ENCODE measurements at places on chromosomes 4 and X.
A peak's percentile ranks its signal among the peaks of the same experiment; 100 is the strongest.

DNA sequence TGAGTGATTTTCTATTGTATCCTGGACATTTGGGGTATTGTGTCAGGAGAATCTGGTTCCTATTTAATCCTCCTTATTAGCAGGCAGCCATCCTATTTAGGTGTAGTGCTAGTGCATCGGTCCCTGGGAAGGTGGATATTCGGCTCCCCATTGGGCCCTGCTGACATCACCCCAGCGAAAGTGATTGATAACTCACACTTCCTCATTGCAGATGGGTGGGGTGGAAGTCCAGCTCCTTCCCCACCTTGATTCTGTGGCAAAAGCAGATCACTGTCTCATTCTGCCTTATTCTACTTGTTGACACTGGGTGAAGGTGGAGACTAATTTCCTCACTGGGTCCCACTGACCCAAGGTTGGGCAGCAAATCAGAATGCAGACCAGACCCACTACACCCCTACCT lies 23.2 kb upstream of the BRS3 start:
- no peak for DNase-seq

- no peak for DNase-seq
These were observed 99.0 kb downstream of the AFF2 start for GRCh38 chrX:148599404-148599803.

GRCh38 chrX:134191281-134191680 lies 45.7 kb upstream of the CCDC160 start:
- DNase-seq: no peak

DNA sequence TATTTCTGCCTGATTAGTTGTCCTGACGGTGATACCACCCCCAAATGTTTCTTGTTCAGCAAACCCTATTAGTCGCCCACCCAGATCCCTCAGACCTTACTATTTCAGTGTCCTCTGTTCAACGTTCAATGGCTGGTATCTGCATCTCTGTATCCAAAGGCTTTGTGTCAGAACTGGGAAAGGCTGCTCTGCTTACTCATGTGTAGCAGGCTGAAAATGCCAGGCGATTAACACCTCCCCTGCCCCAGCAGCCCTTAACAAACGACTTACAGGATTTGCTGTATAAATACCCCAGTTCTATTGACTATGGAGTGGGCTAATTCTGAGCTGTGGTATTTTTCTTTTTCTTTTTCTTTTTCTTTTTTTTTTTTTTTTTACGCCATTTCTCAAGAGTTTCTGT lies 415.0 kb downstream of the ZNF674 start:
- DNase-seq: no peak

GRCh38 chrX:121832446-121832845 lies 785.0 kb downstream of the GLUD2 start:
- no peak for DNase-seq

GRCh38 chrX:8987672-8988250 lies 46.2 kb downstream of the FAM9B start:
- DNase-seq: no peak

GRCh38 chr4:173531086-173531965 lies 1.3 kb upstream of the HAND2 start:
- DNase-seq: no peak

DNA sequence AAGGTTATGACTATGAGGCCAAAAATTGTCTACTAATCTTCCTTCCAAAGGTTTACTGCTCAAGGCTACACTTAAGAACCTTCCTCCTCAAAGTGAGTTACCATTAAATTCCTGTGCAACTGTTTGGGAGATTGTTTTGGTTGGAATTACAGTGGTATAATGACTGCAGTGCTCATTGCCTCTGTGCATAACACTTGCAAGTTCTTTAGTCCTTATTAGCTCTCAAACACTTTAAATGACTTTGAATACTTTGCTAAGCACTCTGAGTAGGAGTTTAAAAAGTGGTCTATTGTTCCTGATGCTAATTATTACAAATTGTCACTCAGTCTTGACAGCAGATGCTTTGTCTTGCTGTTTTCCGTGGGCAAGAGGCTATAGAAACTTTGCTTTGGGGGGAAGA lies 422.8 kb upstream of the PABPC4L start:
- no peak for DNase-seq

DNA sequence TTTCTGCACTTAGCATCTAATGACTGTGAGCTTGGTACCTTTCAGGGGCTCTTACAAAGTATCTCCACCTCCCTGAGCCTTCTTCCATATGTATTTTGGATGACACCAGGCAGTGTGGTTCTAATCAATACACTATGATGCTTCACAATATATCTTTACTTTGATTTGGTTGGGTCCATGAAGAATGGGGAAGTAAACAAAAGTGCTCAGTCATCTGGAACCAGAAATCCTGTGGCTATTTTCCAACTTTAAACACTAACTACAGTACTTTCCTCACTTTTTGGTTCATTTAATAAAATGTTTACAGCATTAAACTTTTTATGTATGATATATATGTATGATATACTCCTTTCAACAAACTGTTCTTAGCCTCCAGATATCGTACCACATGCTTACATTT lies 216.4 kb upstream of the AFF2 start:
- DNase-seq: no peak

DNA sequence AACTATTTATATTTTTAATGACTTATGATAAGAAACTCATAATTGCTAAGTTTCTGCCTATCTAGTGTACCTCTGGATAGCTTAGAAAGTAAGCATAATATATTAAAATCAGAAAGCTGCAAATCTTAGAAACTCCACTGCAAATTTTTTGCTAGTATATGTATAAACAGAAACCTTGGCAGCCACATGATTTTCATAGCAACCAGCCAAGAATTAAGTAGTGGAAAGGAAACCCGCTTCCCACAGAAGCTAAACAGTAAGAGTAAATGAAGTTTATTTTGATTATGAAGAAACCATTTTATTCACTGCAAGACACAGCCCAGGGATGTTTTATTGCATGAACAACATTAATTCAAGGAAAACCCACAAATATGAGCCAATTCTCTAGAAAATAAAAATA lies 872.5 kb upstream of the ADGRL3 start:
- DNase-seq: no peak

DNA sequence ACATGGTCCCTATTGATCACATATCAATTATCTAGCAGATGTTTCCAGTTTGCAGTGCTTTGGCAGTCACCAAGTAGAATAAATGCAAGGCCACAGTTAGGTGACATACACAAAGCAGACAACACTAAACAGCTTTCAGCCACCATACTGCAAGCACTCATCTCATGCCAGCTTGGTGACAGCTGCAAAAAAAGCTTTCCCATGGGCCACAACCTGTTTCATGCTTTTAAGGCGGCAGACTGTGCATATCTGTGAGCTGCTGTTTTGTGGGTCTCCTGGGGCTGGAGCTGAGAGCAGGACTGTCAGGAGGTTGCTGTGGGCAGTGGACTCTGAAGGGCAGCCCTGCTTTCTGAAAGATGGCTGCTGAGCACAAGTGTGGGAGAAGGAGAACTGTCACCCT lies 82.6 kb downstream of the FHDC1 start:
- DNase-seq: no peak

GRCh38 chr4:86595426-86595805 lies 1.3 kb downstream of the PTPN13 start:
- DNase-seq: no peak

DNA sequence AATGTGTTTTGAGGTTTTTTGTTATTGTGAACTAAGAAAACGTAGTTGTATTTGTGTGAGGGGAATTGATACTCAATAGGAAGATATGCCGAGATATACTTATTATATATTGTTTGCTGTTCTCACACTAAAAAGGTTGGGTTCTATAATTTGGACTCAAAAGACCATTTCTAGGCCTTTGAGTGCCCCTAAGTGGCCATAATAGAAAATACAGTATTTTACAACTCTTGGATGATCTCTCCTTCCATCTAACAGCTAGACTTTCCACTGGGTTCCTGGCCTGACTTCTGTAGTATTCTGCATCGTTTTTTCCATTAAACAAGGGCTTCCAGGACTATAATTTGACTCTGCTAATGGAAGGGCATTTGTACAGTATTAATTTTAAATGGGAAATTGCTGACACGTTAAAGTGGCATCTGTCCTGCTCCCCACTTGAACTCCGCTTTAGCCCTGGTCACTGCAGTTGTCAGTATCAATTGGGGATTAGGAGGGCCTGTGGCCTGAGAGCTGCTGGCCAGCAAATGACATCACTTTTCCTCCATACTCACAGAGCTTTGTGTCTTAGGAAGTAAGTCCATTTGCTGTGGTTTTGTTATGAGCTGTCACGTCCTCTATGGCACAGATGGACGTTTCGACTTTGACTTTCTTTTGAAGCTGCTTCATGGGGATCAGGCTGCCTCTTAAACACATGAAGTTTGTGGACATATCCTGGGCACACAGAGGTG lies 176.9 kb downstream of the SLIT2 start:
- no peak for DNase-seq

GRCh38 chr4:92825791-92826190 lies 522.0 kb downstream of the GRID2 start:
- no peak for DNase-seq

GRCh38 chr4:144861471-144861870 lies 215.5 kb downstream of the HHIP start:
- peak; percentile 7 for DNase-seq

GRCh38 chr4:72418458-72418857 lies 150.6 kb downstream of the ADAMTS3 start:
- DNase-seq: peak; percentile 22

GRCh38 chr4:8200302-8200975 lies 1.3 kb downstream of the SH3TC1 start:
- no peak for DNase-seq

GRCh38 chr4:183223053-183223452 lies 97.0 kb downstream of the CLDN22 start:
- no peak for DNase-seq

DNA sequence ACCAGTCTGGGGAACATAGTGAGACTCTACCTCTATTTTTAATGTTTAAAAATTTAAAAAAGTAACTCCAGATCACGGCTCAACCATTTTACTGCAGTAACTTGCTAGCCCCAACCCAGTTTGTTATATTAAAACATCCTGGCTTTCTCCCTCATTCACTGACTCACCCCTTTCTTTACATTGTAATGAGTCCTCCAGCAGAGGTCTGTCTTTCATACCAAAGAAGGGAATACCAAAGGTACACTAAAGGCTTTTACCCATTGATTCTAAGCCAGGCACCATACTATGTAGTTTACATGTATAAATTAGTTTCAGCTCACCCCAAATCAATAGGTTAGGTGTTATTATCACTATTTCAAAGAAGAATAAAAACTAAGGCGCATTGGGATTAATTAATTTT lies 286.9 kb downstream of the PACRGL start:
- DNase-seq: no peak

DNA sequence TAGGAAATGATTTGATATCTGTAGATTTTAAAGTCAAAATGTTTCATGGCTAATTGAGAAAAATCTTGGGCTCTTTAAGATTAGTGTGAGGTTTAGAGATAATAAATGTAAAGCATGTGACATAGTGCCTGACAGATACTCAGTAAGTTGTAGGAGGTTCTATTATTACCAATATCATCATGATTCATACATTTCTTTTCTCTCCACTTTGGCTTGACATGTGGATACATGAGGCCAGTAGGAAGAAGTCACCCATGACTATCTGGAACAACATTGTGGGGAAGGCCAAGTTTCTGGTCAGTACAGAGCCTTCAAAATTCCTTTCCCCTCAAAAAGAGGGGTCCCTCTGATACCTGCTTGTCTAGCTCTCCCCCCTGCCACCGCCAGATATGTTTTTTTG lies 91.2 kb upstream of the SORBS2 start:
- no peak for DNase-seq

DNA sequence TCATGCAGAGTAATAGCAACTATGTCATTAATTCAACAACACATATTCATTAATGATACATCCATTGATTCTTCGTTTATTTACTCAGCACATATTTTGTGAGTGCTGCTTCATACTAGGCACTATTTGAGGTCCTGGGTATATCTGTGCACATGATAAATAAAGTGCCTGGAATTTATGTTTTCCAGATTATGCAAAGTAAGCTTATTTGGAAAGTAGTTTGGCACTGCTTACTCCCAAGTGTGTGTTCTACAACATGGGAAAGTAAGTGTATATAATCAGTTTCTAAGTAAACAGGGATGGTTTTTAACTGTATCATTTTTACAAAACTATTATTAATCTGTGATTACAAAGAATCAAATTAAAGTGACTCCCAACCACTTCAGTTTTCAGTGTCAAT lies 16.8 kb upstream of the EPGN start:
- no peak for DNase-seq

DNA sequence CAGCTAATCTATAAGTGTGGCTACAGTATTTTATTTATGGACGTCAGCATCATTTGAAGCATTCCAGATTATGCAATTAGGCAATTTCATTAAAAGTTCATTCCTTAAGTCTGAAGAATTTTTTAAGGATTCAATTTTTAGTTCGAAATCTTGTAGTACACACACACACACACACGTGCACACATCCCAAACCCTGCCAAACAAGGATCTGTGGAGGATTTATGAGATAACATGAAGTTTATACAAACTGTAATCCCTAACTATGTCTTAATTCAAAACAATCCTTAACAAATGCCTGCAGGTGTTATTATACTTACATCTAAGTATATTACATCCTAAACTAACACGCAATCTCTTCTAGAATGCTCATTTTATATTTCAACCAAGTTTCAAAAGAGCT lies 105.8 kb downstream of the ELOVL6 start:
- DNase-seq: no peak

GRCh38 chrX:45518552-45518951 lies 317.9 kb upstream of the DIPK2B start:
- DNase-seq: no peak

GRCh38 chr4:117545039-117545438 lies 459.7 kb upstream of the TRAM1L1 start:
- no peak for DNase-seq

- DNase-seq: no peak
These were observed 46.3 kb downstream of the TEX13B start for GRCh38 chrX:107935664-107936433.

DNA sequence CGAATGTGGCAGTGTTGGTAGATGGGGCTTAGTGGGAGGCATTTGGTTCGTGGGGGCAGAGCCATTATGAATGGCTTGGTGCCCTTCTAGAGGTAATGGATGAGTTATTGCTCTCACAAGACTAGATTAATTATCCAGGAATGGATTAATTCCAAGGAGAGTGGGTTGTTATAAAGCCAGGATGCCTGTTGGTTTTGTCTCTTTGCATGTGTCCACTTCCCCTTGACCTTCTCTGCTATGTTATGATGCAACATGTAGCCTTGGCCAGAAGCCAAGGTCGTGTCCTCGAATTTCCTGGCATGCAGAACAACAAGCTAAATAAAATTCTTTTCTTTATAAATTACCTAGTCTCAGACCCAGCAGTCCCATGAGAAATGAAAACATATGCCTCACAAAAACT lies 111.2 kb upstream of the PLS3 start:
- no peak for DNase-seq
